ENCODE measurements at places on chromosomes 7 and 10.

GRCh38 chr10:80484243-80484642, 30.1 kb downstream of the TSPAN14 start:
- no peak for DNase-seq

GRCh38 chr7:50210706-50211115, 93.8 kb upstream of the IKZF1 start:
- no peak for DNase-seq

DNA sequence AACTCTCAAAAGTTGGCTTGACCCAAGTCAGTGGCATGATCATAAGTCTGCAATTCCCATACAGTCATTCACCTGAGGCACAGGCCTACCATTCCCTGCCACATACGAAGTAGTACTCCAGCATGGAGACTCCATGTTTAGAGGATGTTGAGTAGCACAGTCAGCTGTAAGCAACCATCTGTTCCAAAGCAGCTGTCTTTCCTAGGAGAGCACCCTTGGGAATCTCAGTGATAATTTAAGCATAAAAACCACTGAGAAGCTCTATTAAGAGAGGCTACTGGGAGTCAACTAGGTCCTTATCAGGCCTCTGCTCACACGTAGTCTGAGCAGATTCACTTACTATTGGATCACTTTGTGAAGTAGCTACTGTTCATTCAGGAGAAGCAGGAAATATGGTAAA, 61.6 kb upstream of the UNC5B start:
- no peak for DNase-seq

GRCh38 chr10:51926337-51926736, 226.9 kb upstream of the CSTF2T start:
- DNase-seq, result no peak

DNA sequence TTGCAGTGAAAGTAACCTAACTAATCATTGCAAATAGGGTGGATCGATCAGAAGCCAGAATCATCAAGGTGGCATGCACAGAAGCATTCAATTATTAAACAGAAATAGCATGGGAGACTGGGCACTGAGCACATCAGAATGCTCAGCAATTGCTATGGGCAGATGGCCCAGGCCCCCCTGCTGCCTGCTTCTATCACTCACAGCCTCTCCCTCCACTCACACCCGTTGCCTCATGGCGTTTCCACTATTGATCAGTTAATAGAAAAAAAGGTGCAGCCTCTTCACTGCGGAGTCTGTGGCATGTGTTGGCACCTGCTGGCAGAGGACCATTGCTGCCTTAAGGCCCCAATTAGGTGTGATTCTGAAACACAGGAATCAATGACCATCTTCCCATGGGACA, 11.2 kb upstream of the HTR5A start:
- no peak for DNase-seq

- no peak for DNase-seq
These were observed 7.5 kb upstream of the CH25H start for GRCh38 chr10:89214566-89215165.

- no peak for DNase-seq
These were observed 32.8 kb downstream of the NRAP start for GRCh38 chr10:113630929-113631533.

GRCh38 chr7:89458114-89458513, 662.6 kb upstream of the TEX47 start:
- DNase-seq, result no peak

DNA sequence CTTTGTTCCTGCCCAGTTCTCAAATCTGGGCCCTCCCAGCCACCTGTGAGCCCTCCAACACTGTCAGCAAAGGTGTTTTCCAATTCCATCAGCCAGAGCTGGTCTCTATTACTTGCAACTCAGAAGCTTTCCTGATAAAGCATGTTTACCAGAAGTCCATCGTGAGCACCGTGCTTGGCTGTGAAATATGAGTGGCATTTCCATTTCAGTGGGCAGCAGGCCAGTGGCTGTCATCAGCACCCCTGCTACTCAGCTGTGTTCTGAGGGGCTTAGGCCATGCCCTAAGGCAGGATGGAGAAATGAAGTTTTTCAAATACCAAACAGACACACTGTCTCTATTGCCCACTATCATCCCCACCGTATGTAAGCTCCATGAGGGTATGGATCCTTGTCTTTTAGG, 12.7 kb upstream of the BNIP3 start:
- DNase-seq, result no peak

- no peak for DNase-seq
These were observed 109.7 kb downstream of the HIP1 start for GRCh38 chr7:75629044-75629443.

DNA sequence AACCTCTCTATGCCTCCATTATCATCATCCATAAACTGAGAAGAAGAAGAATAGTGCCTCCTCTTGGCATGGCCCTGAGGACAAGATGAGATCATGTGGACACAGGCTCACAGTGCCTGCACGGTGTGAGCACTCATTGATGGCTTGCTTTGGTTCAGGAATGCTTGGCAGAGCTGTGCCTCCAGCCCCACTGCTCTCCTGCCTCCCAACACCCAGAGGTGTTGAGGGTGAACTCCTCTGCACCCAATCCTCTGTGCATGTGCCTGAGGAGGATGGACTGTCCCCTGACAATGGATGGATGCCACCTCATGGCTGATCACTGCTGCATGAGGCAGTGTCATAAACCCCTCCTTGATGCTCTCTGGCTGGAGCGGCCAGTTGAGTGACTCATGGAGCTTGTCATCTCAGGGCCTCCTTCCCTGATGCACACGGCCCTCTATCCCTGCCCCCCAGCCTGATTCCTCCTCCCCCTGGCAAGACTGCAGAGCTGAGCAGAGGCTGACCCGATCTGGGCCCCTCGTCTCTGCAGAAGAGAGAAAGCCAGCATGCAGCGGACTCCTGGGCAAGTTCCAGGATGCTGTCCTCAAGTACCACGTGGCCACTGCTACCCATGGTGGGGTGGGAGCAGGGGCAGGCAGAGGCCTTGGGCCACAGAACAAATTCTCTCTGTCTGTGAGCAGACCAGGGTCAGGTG, 136.3 kb downstream of the KCNMA1 start:
- DNase-seq, result no peak

DNA sequence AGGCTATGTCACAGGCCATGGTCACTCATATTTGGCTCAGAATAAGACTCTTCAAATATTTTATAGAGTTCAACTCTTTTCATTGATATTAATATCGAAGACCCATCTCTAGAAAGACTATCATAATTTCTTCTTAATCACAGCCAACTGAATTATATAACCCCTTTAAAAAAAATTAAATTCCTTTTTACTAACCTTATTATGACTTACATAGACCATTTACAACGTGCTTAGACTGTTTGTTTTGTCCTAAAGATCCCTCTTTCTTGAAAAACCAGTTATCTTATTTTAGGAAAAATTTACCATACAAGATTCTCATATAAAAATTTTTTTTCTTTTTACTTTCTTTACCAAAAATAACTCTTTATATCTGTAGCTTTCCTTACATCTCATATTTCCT, 10.2 kb upstream of the TMEM254 start:
- DNase-seq, result no peak

- DNase-seq, result no peak
These were observed 4.9 kb upstream of the ADIRF start for GRCh38 chr10:86963341-86963919.

Data from effector CD4-positive, alpha-beta T cell (primary cell).